Smooth muscle cell of trachea (primary cell): ENCODE measurements at places on chromosomes 13 and 19. TPM values are rescaled to one million over a fixed set of nuclear protein-coding genes. Genes with fewer than 3 reads are reported as not detected.

Gene ZNF723
- total RNA-seq: not detected in 2 replicates

Gene MATK
- total RNA-seq: 0.15 TPM in 1 of 2 replicates, not detected in the other

Gene ZNF730
- total RNA-seq: 0.33 and 2.6 TPM in 2 replicates

Gene LRRC4B
- total RNA-seq: under 0.01 and 2.0 TPM in 2 replicates

Gene EEF1AKMT1
- 12.4 and 13.4 TPM in 2 replicates for total RNA-seq

Gene LGALS7
- not detected in 2 replicates for total RNA-seq
